ENCODE measurements at places on chromosomes 2 and 18.

- no peak for DNase-seq
Observed at GRCh38 chr2:8059794-8060193, 622.1 kb upstream of the ID2 start.

- DNase-seq = no peak
Observed at GRCh38 chr2:37142546-37142945, 14.2 kb downstream of the EIF2AK2 start.

DNA sequence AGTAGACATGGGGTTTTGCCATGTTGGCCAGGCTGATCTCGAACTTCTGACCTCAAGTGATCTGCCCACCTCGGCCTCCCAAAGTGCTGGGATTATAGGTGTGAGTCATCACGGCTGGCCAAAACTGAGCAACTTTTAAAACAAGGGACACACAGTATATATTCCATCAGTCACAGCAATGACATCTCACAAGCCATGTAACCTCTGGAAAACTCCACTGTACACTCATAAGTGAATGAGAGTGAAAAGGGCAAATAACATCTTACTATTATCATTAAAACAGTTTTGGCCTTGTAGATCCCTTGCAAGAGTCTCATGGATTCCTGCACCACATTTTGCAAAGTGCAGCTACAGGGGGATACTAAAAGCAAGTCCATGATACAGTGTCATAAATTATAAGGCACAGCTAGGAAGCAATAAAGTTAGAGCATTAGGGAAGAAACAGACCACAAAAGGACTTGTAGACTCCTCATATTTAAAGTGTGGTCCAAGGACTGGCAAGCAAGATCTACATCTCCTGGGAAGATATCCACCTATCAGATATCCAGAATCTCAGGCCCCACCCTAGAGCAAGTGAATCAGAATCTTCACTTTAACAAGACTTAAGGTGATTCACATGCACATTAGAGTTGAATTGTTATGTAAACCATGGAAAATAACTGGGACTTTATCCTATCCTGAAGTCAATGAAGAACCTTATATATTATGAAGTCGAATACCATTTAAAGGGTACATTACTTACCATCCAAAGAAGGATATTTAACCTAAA is 5.7 kb downstream of the SMC6 start:
- DNase-seq = no peak

GRCh38 chr2:239700686-239701345 is 300.0 kb upstream of the HDAC4 start:
- no peak for DNase-seq

- DNase-seq = no peak
Observed at GRCh38 chr2:230774348-230774951, 61.8 kb downstream of the CAB39 start.

- no peak for DNase-seq
Observed at GRCh38 chr2:36663851-36664695, 32.4 kb upstream of the VIT start.

DNA sequence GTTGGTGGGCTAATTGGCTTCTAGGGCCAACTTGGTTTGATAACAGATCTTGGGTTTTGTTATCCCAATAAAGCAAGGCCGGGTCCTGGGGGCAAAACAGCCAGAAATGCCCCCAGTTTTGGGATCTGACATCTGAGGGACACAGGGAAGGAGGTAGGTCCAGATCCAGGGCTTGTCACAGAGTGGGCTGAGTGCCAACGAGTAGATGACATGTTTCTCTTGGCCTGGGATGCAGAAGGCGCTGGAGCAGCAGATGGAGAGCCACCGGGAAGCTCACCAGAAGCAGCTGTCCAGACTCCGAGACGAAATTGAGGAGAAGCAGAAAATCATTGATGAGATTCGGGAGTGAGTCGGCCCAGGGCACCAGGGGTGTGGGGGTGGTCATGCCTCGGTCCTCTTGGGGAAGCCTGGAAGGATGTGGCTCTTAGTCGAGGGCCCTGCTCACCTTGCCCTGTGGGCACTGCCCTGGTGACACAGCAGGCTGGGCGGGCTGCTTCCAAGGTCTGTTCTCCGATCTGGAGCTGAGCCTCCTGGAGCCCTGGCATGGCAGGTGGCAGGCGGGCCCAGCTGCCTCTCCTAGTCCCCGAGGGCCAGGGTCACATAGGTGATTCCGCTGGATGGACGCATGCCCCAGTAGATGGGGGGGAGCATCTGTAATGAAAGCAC is 40.2 kb upstream of the LYPD6B start:
- no peak for DNase-seq

DNA sequence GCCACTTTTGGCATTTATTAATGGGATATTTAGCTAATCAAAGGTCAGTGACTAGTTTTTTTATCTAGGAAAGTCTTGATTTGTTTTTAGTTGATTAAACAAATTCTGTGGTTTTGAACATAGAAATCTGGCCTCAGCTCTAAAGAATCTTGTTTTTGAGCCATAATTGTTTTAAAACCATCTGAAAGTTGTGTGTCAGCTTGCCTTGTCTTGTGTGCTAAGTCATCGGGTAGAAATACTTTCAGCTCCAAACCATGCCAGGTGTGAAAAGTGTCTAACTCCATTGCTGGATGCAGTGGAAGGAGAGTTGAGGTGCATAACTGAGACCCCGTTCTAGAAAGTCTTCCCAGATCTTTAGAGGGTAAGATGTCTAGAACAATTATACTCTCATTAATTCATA is 22.7 kb downstream of the FARP2 start:
- DNase-seq = no peak

- DNase-seq = no peak
Observed at GRCh38 chr2:110869472-110870446, 137.4 kb downstream of the ACOXL start.

GRCh38 chr18:67081482-67082211 is 434.9 kb downstream of the DSEL start:
- DNase-seq = no peak

GRCh38 chr2:240637901-240638345 is 12.6 kb downstream of the GPR35 start:
- DNase-seq = no peak

- peak; percentile 16 for DNase-seq
Observed at GRCh38 chr2:100416935-100417710, at the start of gene CHST10. Gene CHST10 (minus strand): TSS chr2:100417668. CDS start chr2:100406675, 10,993 bp downstream.

GRCh38 chr2:42385225-42385624 is 24.2 kb upstream of the COX7A2L start:
- no peak for DNase-seq

DNA sequence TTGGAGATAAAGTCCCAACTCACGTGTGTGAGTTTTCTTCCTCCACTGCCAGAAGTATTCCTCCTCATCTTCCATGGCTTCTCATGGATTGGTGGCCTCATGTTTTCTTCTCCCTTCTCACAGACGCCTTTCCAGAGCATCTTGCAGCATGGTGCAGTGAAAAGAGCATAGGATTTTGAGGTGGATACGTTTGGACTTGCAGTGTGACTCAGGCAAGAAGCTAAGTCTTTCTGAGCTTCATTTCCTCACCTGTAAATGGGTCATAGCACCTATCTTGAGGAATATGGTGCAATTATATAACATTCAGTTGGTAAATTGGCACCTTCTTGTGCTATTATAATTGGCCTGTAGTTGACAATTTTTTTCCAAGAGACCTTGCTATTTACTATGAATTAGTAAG is 247.6 kb downstream of the RDH14 start:
- DNase-seq = no peak

- DNase-seq = peak; percentile 60
Observed at GRCh38 chr2:195490319-195490718, 166.7 kb upstream of the SLC39A10 start.

- DNase-seq = no peak
Observed at GRCh38 chr2:54402350-54402749, 53.8 kb upstream of the SPTBN1 start.

- DNase-seq = no peak
Observed at GRCh38 chr18:31206787-31207381, 44.2 kb upstream of the DSC1 start.

GRCh38 chr2:158484892-158485556 is 28.3 kb downstream of the PKP4 start:
- DNase-seq = no peak

DNA sequence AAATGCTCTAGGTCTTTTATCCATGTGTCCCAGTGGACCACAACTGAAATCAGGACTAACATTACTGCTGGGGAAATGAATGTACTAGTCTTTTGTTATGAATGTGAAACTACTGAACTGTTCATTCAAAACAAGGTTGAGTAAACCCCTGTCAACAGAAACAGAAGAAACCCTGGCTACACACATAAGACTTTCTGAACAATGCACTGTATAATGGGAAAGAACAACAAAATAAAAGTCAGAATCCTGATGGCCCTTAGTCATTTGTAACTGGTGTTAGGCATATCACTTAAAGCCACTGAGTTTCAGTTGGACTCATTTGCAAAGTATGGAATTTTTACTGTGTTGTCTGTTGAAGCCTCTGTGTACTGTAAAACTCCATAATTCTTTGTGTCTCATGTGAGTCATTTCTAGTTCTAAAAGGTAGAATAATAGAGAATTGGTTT is 77.0 kb upstream of the UBXN4 start:
- no peak for DNase-seq

GRCh38 chr18:49751427-49752094 is 61.8 kb downstream of the ACAA2 start:
- no peak for DNase-seq

GRCh38 chr2:85823951-85824350 is 64.8 kb downstream of the ST3GAL5 start:
- no peak for DNase-seq

DNA sequence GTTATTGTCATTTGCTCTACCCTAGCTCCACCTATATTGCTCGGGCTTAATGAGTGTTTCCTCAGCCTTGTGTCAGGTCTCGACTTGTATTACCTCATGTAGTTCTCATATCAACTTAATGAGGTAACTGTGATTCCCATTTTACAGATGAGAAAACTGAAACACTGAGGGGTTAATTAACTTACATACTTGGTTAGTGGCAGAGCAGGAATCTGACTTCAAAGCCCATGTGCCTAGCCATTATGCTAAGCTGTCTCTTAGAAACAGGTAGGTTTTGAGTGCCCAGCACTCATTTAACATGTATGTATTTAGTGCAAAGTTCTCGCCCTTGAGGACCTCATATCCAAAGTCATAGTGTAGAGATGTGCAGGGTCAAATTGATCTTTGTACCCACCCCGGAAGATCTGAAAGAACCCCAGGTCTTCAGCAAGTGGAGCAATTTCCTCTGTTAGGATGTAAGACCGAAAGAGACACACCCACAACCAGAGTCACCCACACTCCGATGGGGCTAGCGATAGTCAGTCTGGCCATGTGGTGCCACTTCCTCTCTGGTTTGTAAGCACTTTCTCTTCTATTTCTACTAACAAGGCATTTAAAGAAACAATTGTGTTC is 121.0 kb upstream of the SLC39A10 start:
- DNase-seq = peak; percentile 84

GRCh38 chr2:146997488-146997887 is 847.3 kb upstream of the ACVR2A start:
- no peak for DNase-seq

- no peak for DNase-seq
Observed at GRCh38 chr18:21450913-21451312, 149.6 kb downstream of the ESCO1 start.

GRCh38 chr2:187461294-187462261 is 13.5 kb upstream of the CALCRL start:
- DNase-seq = no peak

DNA sequence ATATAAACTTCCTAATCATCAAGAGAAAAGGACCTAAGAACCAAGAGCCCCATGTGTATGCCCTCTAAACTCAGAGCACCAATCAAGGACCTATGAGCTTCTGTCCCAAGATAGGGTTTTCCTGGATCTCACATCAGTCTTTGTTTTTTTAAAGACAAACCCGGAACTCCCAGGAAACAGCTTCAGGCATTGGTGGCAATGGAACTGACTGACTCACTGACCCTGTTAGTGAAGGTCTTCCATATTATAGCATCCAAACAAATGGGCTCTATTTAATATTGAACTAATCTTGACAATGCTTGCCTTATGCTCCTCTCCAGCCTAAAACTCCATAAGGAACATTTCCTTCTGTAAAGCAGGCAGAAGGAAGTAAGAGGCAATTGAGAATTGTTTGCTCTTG is 63.5 kb upstream of the RPE start:
- no peak for DNase-seq

DNA sequence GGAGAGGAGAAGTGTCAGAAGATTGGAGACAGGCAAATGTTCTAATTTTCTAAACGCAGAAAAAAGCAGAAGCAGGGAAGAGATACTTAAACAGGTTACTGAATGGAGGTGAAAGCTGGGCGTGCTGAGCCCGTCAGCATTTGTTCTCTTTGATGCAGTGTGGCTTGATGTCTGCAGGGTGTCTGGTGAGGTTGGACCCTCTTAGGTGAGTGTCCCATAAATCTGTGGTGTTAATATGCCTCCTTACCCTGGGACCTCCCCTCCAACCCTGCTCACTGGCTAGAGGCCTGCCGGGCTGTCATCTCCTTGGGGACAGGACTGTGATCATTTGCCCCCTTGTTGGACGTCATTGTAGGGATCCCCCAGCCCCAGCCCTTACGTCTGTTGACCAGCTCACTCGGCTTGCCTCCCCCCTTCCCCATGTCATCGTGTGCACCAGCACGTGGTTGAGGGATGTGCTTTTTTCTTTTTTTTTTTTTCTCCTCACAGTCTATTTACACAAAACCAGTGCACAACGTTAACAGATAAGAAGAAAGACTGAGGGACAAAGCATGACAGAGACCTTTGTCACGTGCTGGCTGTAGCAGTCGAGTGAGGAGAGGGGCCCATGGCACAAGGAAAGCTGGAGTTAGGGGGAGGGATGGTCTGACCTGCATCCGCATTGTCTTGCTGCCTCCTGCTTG is 56.4 kb downstream of the NCK2 start:
- DNase-seq = no peak

- no peak for DNase-seq
Observed at GRCh38 chr2:66445925-66446871, 11.3 kb downstream of the MEIS1 start.

DNA sequence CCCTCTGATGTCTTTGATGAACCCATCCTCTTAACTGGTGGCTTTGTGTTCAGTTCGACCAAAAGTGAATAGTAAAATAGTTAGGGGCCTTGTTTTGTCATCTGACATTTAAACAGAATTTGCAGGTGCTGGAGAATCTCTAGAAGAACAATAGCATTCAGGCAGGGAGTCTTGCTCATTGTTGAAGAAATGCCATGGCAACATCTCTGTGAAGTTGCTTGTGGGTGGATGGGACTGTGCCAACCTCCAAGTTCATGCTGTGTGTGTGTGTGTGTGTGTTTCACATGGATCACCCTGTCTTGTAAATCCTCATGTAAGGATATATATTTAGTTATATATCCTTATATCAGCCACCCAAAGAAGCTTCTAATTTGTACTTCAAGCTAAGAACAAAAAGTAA is 66.7 kb downstream of the SKA1 start:
- DNase-seq = no peak

GRCh38 chr18:76997951-76998808 is 134.4 kb downstream of the MBP start:
- no peak for DNase-seq

Measured in bone marrow (tissue), 2 donors.